AG08396 (cell line): ENCODE measurements at places on chromosomes 11 and 22.

DNA sequence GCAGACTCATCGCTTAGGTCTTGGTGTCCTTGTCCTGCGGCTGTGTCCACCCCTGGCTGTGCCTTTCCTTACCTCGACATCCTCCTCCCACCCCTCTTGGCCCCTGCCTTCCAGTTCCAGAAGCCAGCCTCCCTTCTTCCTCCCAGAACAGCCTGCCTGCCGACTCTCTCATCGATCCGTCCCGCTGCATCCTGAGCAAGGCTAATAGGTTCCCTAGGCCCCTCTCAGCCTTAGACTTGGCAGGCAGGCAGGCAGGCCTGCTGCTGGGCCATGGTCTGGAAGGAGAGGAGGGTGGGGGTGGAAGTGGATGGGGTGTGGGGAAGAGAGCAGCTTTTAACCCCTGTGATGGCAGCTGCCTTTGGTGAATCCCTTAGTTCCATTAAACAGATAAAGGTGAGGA lies 196.7 kb upstream of the TBCEL start:
- no peak for DNase-seq

- no peak for DNase-seq
These were observed 33.0 kb downstream of the DDX6 start for GRCh38 chr11:118757876-118758399.

GRCh38 chr11:66815646-66816045 lies 27.6 kb upstream of the RCE1 start:
- DNase-seq, result no peak

- DNase-seq, result no peak
These were observed 86.4 kb downstream of the GRK3 start for GRCh38 chr22:25650833-25651232.

- DNase-seq, result no peak
These were observed 27.9 kb downstream of the SLC25A17 start for GRCh38 chr22:40791241-40791640.

GRCh38 chr22:38314933-38315822 lies 2.1 kb downstream of the CSNK1E start:
- DNase-seq, result no peak

DNA sequence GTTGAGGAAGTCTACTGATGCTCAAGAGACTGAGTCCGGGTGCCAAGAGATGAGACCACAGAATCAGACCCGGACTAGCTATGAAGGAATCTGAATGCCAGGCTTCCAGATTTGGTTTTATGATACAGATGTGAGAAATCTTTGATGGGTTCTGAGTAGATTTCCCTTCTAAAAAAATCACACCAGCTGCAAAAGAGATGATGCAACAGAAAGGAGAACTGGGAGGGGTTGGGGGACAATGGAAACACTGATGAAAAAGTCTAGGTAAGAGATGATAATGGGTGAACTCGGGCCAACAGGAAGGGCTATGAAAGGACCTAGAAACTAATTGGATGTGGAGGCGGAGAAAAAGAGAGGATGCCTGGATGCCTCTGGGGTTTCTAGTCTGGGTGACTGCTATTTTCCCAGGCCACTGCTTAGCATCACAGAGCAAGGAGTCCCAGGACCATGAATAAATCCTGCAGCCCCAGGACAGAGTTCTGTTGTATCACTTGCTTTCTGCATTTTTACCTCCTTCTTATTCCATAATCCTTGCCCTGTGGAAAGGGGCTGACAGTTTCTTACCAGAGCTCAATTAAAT lies 115.4 kb upstream of the SEZ6L start:
- DNase-seq, result no peak

DNA sequence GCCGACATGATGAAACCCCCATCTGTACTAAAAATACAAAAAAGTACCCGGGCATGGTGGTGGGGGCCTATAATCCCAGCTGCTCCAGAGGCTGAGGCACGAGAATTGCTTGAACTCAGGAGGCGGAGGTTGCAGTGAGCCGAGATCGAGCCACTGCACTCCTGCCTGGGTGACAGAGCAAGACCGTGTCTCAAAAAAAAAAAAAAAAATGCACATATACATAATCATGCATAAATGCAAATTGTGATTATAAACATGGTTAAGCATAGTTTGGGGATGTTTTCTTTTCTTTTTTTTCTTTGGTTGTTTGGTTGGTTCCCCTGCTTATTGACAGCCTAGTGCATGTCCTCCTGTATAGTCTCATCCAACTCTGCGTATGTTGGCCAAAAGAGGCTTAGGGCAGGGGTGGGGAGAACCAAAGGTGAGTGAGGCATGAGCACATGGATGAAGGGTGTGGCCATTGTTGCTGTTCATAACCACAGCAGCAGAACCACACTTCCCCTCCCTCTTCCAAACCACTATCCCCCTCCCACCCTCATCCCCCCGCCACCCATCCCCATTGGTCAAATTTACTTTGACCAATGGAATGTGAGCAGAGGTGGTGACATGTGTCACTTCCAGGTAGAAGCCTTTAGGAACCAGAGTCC lies 6.9 kb upstream of the VPS37C start:
- no peak for DNase-seq

DNA sequence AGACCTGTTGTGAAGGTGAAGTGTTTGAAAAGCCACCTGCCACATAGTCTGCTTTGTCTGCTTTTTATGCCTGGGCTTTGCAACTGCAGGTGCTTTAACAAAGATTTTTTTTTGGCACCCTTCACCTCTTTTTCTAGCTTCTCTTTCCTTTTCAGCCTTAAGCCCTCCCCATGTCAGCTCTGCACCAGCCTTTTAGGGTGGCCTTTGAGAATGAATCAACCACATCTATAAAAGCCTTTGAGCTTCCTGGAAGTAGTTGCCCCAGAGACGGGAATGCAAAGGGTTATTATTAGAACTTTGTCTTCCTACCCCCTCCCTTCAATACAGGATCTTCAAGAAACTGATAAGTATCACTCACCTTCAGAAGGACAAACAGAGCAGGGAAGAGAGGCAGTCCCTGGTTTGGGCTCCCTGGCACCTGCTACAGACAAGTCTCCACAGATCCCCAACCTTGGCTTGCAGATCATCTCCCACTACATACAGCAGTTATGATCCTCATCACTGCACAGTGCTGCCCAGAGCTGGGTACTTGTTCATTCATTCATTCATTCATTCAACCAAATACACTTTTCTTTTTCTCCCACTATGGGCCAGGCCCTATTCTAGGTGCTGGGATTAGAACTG lies 8.0 kb downstream of the PVALB start:
- no peak for DNase-seq

- DNase-seq, result no peak
These were observed 6.9 kb upstream of the PRAME start for GRCh38 chr22:22565981-22566380.

DNA sequence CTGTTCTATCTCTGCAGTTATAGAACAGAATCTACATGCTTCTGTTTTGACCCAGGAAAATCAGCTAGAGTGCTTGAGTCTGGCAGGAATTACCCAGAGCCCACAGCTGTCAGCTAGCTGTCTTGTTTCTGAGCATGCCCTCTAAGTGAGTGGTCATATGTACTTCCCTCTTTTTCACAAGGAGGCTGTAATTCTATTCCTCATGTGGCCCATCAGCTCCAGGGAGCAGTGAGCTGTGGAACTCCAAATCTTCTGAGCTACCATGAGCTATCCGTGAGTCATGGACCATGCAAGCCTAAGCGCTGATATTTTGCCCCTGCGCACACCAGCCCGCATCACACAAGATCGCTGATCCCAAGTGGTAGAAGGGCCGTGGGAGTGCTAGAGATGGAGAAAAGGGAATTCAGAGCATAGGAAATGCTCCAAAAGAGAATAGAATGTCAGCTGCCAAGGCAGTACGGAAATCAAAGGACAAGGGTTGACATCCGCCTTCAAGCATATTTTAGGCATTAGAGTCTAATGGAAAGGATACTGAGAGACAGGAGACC lies 5.4 kb downstream of the FJX1 start:
- DNase-seq, result no peak

GRCh38 chr11:113014262-113015097 lies 53.3 kb downstream of the NCAM1 start:
- DNase-seq, result no peak

DNA sequence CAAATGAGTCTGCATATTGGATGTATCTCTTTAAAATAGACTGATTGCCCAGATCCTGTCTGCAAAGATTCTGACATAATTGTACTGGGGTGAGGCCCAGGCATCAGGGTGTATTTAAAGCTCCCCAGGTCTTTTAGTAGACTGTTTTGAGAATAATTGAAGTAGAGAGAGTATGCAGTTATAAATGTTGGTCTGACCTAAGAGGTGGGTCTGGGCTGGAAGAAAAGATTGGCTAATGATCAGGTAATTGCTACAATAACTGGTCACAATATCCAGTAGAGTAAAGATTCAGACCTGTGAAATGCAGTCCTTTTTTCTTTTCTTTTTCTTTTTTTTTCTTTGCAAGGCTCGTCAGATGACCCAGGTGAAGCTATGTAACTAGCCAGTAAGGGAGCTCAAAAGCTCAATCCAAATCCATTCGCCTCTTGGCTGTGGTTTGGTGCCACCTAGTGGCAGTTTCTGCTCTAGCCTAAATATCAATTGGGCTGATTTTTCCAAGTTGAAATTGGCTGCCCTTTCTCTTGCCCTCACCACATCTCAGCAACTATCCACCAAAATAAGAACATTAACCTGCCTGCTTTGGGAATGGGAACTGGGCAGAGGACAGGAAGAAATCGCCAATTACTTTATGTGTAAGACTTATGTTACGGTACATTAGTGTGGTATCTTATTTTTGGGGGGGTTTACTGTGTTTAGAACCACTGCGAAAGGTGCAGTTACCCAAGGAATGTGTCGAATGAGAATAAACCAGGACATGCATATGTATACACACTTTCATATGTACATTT lies 45.9 kb downstream of the ZNF143 start:
- DNase-seq, result peak; percentile 65

DNA sequence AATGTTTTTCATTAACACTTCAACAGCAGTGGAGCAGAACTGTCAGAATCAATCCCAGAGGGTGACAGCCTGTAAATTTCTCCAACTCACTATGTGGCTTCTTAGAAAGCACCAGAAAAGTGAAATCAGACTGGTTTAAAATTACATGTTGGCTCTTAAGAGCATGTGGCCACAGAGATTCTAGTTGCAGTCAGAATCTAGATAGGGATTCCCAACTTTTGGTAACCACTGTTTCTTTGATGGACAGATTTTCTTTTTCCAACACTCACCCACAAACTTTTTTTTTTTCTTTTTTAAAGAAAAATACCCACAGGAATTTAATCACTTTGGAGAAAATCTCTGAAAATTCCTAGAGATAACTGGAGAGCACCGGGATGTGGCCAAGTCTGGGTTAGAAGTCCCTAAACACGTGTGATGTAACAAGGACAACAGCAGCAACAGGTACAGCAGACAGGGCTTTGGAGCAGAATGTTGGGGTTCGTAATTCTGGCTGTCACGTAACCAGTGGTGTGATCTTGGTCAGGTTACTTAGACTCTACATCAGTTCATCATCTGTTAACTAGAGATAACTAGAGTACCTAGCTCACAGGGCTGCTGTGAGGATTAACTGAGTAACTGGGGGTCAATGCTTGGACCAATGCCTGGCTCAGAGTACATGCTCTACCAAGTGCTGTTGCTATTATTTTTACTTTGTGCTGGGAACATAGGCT lies 100.1 kb downstream of the NAT10 start:
- no peak for DNase-seq

GRCh38 chr11:44680982-44681597 lies 45.7 kb upstream of the TSPAN18 start:
- no peak for DNase-seq

GRCh38 chr11:106344966-106345365 lies 267.5 kb downstream of the AASDHPPT start:
- DNase-seq, result no peak

GRCh38 chr11:20672575-20672974 lies 3.2 kb downstream of the NELL1 start:
- no peak for DNase-seq

DNA sequence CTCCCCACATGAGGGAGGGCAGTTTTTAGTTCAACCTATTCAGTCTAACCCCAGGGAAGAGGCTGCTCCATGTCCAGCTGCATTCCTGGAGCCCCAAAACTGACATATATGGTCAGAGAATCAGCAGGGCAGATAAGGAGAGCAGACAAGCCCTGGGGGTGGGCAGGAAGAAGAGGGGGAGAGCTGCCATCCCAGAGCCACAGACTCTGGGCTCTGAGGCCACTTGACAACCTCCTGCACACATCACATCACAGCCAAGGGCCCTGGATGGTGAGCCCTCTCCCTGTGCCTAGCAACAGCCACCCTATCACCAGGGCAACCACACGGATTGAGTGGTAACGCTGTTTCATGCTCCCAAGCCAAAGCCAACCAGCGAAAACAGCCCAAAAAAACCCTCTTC lies 3.1 kb downstream of the ARHGAP1 start:
- no peak for DNase-seq

DNA sequence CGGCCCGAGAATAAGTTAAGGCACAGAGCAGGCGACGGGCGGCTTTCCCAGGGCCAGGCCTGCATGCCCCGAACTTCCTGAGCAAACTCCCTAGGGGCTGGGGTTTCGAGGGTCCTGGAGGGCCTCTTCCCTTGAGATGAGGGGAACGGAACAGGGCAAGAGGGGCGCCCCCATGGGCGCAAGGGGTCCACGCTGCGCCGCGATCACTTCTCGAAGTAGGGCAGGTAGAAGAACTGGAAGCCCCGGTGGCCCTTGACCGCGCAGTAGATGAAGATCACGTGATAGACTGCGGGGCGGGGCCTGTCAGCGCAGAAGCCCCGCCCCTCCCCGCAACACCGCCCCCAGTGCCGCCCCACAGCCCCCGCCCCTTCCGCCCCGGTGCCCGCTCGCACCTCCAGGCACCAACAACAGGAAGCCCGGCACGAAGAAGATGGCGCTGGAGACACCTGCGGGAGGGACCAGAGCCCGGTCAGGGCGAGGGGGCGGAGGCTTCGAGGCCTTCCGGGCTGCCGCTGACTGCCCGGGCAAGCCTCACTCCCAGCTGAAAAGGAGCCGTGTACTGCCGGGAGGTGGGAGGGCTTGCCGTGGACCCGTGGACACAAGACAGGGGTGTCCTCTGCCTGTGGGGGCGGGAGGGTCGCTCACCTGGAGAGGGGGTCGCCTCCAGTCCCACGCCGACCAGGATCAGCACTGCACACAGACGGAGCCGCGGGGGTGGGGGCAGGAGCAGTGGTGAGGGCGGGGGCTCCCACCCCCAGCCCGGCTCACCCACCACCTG lies 4.5 kb downstream of the TMEM134 start:
- peak; percentile 84 for DNase-seq

GRCh38 chr11:129731316-129731715 lies 84.3 kb upstream of the TMEM45B start:
- no peak for DNase-seq

GRCh38 chr11:108733479-108734116 lies 68.7 kb downstream of the DDX10 start:
- no peak for DNase-seq

DNA sequence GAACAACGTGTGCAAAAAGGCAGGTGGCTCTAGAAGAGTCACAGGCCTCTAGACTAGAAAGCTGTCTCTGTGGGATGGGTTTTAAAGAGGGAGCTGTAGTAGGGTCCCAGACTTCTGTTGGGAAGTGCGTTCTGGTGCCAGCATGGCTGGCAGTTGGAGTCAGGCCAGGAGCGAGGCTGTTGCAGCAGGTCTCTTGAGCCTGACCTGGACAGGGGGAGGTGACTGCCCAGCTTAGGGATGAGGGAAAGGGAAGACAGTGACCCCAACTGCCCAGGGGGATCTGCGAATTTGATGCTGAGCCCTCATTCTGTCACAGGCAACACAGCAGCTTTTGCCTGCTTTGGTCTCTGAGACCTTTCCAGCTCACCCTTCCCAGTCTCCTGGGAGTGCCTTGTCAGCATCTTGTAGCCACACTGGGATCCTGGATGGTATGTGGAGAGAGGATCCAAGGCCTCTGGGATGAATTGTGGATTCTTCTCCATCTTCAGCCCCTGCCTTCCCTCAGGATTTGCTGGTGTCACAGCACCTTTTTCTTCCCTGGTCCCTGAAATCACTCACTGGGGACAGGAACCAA lies 3.4 kb downstream of the TSKU start:
- no peak for DNase-seq

- no peak for DNase-seq
These were observed 69.7 kb downstream of the TEAD1 start for GRCh38 chr11:12743834-12744449.
